ENCODE measurements at places on chromosomes 6 and 20.

GRCh38 chr6:816510-817084 lies 123.7 kb upstream of the EXOC2 start:
- no peak for DNase-seq

GRCh38 chr6:104170401-104170800 lies 689.3 kb downstream of the HACE1 start:
- no peak for DNase-seq

DNA sequence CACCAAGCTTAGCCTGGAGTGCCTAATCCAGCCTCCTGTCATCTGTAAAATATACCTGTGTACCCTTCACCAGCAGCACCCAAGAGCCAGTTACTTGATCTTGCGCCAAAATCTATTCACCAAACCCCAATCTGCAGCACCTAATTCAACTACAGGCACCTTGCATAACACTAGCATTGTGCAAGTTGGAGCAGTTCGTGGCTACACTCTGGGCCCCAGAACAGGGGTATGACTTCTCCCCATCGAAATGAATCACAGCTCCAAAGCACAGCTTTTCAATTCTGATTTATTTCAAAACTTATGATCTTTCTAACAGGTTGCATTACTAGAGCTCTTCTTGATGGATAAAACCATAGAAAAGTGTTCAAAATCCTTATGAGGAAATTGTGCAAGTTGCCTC lies 100.4 kb upstream of the TCF21 start:
- DNase-seq: no peak

GRCh38 chr6:37845026-37845911 lies 25.7 kb downstream of the ZFAND3 start:
- no peak for DNase-seq

- DNase-seq: no peak
These were observed 2.4 kb upstream of the PKHD1 start for GRCh38 chr6:52089758-52090348.

DNA sequence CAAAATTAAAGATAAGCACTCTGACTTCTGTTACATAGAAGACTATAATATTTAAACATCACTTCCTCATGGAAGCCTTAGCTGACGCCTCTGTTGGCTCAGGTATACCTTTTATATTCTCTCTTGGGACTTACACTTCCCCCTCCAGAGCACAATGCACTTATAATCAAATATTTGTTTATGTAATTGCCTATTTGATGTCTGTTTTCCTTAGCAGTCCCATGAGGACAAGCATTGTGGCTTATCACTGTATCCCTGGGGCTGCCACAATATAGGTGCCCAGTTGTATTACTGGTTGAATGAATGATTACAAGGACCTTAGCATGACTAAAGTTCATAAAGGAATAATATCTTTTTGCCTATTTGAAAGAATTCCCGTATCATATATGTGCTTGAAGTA lies 186.7 kb upstream of the VGLL2 start:
- DNase-seq: no peak

DNA sequence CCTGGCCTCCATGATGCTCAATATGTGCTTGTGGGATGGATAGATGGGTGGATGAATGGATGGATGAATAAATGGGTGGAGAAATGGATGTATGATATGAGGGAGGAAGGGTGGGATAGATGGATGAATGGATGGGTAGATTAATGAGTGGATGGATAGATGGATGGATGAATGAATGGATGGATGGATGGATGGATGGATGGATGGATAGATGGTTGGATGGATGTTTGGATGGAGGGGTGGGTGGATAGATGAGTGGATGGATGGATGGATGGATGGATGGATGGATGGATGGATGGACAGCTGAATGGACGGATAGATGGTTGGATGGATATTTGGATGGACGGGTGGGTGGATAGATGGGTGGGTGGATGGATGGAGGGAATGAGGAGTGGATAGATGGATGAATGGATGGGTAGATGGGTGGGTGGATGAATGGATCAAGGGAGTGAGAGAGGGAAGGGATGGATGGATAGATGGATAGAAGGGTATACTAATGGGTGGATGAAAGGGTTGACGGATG lies 139.4 kb downstream of the CEBPB start:
- no peak for DNase-seq

- no peak for DNase-seq
These were observed 307.2 kb downstream of the FRK start for GRCh38 chr6:115753446-115753845.
